Right ventricle myocardium superior (tissue), 1 donor: ENCODE measurements at places on chromosomes 2 and 18. TPM values are rescaled to one million over a fixed set of nuclear protein-coding genes. Genes with fewer than 3 reads are reported as not detected.

Gene DYNAP
- not detected for total RNA-seq

Gene CENPA
- 0.51 TPM for total RNA-seq

- no peak for DNase-seq
Observed at GRCh38 chr2:10658041-10658913, 31.5 kb downstream of the NOL10 start.

Gene REEP1
- 21.5 TPM for total RNA-seq

- DNase-seq, result no peak
Observed at GRCh38 chr2:21794611-21795010, 670.8 kb downstream of the TDRD15 start.

DNA sequence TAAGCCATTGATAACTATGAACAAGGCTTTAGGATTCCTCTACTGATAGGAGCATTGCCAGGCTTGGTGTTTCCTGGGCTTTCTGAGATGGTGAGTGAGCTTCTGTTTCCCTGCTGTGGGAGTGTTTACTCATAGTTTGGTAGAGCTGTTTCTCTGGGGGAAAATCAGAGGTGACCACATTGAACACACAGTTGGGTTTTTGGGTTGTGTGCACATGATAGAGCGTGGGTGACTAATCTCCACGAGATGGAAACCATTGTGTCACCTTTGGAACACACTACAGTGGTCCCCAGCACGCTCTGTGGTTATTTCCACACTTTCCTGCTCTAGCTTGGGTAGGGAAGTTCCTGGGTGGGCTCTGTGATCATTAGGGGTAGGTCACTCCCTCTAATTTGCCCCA is 5.4 kb downstream of the IL1R1 start:
- no peak for DNase-seq

Gene ABCG5
- total RNA-seq, result not detected

Gene MPPE1
- total RNA-seq, result 35.7 TPM

- no peak for DNase-seq
Observed at GRCh38 chr2:239214725-239215124, 186.1 kb downstream of the HDAC4 start.

DNA sequence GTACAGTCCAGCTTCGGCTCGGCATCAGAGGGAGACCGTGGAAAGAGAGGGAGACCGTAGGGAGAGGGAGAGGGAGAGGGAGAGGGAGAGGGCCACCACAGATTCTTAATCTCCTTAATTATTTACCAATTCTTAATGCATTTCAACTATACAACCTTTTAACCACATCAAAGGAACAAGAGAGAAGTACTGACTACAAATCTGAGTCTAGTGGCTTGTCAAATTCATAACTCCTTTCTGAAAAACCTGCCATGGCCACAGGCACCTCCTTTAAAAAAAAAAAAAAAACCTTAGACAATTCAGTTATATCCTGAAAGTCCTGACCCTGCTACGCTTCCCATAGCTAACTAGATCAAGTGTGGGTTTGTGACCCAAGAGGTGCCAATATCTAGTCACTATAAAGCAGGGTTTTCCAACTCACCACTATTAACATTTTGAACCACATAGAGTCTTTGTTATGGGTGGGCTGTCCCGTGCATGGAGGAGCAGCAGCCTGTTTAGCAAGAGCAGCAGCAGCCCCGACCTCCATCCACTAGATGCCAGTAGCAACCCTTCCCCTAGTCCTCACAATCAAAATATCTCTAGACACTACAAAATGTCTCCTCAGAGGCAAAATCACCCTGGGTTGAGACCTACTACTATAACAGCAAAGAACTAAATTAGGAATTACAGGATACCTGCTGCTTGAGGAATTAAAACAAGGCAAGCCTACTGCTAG is 6.8 kb downstream of the ESCO1 start:
- DNase-seq, result no peak

GRCh38 chr2:230899287-230899686 is 25.8 kb downstream of the GPR55 start:
- no peak for DNase-seq

GRCh38 chr2:138814123-138814898 is 34.1 kb upstream of the NXPH2 start:
- DNase-seq, result no peak

DNA sequence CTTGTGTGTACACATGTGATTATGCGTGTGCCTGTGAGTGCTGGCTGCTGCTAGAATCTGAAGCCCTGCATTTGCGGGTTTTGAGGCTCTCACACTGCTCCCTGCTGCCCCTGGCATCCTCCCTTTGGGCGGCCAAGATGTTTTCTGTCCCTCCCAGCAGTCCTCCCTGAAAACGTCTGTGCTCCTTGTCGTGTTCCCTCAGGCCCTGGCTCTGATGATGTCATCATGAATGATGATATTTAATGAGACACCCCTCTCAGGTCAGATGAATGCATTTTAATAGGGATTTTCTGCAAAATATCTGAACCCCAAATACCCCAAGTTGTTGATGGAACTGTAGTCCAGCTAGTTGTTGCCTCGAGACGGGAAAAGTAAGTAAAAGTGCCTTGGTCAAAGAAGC is 73.1 kb downstream of the TSHZ1 start:
- DNase-seq, result no peak

GRCh38 chr2:127014630-127015029 is 92.3 kb downstream of the BIN1 start:
- DNase-seq, result no peak

DNA sequence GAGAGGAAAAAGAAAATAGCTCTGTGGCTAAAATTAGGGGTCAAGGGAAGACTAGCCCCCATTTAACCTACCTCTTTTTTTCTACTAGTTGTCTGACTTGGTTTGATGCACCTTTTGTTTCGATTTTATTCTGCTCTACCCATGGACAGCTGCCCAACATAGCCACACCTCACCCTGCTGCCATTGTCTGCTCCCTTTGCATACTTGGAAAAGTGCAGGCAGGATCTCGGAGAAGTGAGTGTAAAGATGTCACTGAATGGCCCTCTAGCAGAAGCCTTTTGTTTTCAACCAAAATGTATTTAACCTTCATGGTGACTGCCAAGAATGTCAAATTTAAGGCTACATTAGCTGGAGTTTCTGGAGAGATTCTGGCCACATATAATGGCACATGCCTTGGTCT is 62.9 kb downstream of the SETBP1 start:
- no peak for DNase-seq

- DNase-seq, result no peak
Observed at GRCh38 chr2:120750488-120751210, 15.0 kb downstream of the GLI2 start.

GRCh38 chr2:179711375-179711774 is 150.0 kb downstream of the ZNF385B start:
- no peak for DNase-seq

Gene HES6
- 2.5 TPM for total RNA-seq

Gene UGT1A3
- not detected for total RNA-seq

DNA sequence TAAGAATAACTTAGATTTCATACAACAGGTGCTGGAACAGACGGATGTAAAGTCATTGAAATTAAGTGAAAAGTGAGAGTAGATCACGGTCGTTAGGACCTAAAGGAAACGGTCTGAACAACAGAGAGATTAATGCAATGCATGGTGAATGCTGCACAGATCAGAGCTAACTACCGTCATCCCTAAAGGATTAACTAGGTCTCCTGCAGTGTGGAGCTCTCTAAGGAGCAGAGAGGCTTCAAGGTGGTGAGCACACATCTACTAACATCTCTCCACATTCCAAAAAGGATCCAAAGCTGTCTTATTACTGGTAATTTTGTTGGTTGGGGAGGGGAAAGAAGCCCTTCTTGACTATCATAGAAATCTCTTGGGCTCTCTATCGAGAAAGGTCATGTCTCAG is 75.3 kb downstream of the CABYR start:
- DNase-seq, result no peak

GRCh38 chr2:232892221-232892620 is 22.2 kb downstream of the SNORC start:
- no peak for DNase-seq

GRCh38 chr18:38525039-38525438 is 959.4 kb upstream of the CELF4 start:
- no peak for DNase-seq

- no peak for DNase-seq
Observed at GRCh38 chr2:48315896-48316194, 214.1 kb upstream of the STON1 start.

DNA sequence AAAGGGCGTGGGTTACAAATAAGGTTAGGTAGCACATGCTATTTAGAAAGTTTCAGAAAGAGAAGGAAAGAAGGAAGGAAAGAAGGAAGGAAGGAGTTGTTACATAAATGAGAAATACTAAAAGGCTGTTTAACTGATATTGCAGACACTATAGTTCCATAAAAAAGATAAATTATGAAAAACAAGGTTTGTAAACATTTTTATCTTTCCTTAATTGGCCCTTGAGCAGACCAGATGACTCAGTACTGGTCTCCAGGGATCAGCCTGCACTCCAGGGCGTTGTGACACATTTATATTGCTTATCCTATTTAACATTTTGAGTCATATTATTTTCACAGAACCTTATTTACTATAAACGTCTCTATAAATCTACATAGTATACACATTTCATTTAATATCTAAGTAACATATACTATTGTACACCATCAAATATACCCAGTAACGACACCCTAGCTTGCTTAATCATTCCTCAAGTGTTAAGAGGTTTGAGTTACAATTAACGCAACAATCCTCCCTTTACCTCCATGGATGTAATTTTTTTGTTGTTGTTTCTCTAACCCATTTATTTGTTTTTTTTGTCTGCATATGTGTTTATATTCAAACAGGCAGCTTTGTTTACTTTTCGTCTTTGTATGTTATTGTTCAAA is 2.8 kb upstream of the RAB31 start:
- DNase-seq, result no peak

GRCh38 chr2:148218326-148219075 is 197.6 kb downstream of the MBD5 start:
- no peak for DNase-seq

DNA sequence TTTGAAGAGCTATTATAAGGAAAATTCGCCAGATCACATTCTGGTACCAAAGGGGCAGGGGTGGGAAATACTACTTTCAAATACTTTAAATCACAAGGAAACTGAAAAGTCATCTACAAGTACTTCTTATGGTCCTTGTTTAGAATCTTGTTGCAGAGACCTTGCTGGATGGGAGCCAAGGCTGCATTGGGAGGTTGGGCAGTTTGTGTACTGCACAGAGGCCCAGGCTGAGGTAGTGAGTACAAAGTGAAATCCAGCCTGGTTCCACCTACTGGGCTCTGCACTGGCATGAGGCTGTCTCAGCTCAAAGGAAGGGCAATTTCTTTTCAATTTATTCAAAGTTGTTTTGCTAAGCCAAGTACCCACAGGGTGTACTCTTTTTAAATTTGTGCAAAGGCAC is 140.3 kb upstream of the DLX2 start:
- DNase-seq, result no peak

DNA sequence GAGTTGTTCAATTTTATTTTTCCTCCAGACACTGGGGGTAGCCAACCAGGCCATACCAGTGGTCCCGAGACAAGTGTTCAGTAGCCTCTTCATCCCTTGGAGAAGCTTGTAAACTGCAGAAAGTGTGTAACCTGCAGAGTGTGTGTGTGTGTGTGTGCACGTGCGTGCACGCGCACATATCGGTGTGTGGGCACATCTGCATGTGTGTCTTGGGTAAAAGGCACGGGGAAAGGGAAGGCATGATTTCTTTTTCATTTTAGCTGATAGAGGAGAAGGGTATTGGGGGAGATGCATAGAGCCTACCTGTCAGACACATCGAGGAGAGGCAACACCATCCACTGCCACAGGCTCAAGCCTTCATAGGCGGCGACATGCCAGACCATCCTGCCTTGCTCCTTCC is 181.4 kb downstream of the CLIP4 start:
- no peak for DNase-seq

Gene KCNG2
- not detected for total RNA-seq

Gene EEF1B2
- 257 TPM for total RNA-seq

GRCh38 chr18:48854780-48855179 is 96.0 kb downstream of the SMAD7 start:
- DNase-seq, result no peak

DNA sequence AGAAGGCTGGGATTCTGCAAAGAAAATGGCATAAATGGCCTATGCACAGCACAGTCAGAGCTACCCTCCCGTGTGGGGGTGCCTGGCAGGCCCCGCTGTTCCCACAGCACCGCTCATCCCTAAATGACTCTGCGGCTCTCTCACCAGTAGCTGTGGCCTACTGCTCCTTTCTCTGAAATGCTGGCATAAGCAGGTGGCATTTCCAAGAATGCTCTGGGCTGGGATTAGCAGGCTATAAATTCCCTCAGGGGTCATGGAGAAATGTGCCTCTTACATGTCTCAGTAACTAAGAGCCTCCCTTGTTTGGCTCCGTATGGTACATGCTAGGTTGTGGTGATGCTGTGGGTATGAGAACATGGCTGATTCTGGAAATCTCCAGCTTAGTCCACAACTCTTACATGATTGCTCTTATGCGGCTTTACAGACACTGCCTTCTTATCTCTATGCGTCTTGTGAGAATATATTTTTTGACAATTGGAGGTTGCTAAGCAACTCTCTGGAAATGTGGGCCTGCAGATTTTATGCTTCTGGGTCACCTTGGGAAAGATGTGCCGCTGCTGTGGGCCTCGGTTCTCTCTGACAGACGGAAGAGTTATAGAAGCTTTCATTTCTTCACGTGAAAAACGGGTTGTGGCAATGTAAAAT is 80.3 kb upstream of the GATA6 start:
- no peak for DNase-seq

- DNase-seq, result no peak
Observed at GRCh38 chr18:29171892-29172755, 995.2 kb upstream of the CDH2 start.
